Foreskin keratinocyte (primary cell): ENCODE measurements at places on chromosomes 7 and 10. TPM values are rescaled to one million over a fixed set of nuclear protein-coding genes. Genes with fewer than 3 reads are reported as not detected.

RASSF4 gene
- 0.21 and 0.51 TPM in 2 replicates for total RNA-seq

TAS2R3 gene
- 0.25 and 0.44 TPM in 2 replicates for total RNA-seq

TRIL gene
- total RNA-seq = not detected in 2 replicates

ANKRD61 gene
- 0.14 and 0.28 TPM in 2 replicates for total RNA-seq

CHAT gene
- not detected in 2 replicates for total RNA-seq

CFAP58 gene
- total RNA-seq = 0.17 and 0.74 TPM in 2 replicates

TDRD1 gene
- total RNA-seq = 0.11 TPM in 1 of 2 replicates, not detected in the other

STEAP4 gene
- total RNA-seq = 0.03 and 0.04 TPM in 2 replicates

CPXM2 gene
- not detected in 2 replicates for total RNA-seq

NEUROG3 gene
- not detected in 2 replicates for total RNA-seq

ANKRD1 gene
- not detected in 2 replicates for total RNA-seq
